Mucosa of gallbladder (tissue), 1 donor: ENCODE measurements at places on chromosomes 6 and 20. TPM values are rescaled to one million over a fixed set of nuclear protein-coding genes. Genes with fewer than 3 reads are reported as not detected.

The FAM162B gene
- total RNA-seq: 2.7 TPM

The AIF1 gene
- 26.8 TPM for total RNA-seq

The ESF1 gene
- total RNA-seq: 11.6 TPM

The PKHD1 gene
- total RNA-seq: 17.3 TPM

The TGM3 gene
- 1.4 TPM for total RNA-seq
